SW 1271 (cell line): ENCODE measurements at places on chromosomes 1 and 21.

DNA sequence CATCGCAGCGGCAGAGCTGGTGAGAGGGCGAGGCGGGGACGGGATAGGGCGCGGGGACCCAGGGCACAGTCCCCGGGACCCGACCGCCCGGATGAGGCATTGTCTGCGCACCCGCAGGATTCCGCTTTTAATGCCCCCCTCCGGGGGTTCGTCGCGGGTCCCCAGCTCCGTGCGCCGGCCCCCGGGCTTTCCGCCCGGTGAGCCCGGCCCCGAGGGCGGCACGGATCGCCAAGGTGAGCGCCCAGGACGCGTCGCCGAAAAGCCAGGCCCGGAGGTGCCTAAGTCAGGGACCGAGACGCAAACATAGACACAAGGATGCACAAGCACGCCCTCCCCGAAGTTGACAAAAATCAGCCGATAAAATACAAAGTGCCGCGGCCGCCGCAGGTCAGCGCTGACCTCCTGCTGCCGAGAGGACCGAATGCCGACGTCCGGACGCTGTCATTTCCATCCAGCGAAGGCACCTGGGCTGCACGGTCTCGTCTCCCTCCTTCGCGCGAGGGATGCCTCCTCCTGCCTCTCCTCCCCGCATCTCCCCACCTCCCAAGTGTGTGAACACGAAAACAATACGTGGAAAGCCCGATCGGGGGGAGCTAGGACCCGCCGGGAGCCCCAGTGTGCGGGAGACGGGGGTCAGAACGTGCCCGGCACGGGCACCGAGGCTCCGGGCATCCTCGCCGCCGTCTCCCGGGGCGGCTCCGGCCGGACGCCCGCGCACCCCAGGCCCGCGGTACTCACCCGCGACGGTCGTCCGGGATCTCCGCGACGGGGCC lies 101.1 kb upstream of the SOD1 start:
- DNase-seq, result peak; percentile 33

DNA sequence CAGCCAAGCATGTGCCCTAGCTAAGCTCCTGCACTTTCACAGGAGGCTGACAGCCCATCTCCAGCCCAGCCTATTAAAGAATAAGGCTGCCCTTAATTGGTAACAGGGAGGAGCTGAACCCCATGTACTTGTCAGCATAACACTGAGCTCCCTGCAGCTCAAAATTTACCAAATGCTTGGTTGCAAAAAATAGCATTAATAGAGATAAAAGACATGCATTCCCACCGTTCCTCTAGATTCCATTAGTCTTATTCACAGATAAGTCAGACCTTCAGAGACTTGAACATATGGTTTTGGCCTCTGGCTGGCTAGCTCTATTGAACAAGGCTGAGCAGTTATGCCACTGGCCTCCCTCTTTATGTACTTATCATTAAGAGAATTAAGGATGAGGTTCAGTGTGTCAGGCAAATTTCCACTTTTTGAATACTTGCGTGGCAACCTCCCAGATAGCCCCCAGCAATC lies 29.2 kb downstream of the OLFML3 start:
- no peak for DNase-seq

DNA sequence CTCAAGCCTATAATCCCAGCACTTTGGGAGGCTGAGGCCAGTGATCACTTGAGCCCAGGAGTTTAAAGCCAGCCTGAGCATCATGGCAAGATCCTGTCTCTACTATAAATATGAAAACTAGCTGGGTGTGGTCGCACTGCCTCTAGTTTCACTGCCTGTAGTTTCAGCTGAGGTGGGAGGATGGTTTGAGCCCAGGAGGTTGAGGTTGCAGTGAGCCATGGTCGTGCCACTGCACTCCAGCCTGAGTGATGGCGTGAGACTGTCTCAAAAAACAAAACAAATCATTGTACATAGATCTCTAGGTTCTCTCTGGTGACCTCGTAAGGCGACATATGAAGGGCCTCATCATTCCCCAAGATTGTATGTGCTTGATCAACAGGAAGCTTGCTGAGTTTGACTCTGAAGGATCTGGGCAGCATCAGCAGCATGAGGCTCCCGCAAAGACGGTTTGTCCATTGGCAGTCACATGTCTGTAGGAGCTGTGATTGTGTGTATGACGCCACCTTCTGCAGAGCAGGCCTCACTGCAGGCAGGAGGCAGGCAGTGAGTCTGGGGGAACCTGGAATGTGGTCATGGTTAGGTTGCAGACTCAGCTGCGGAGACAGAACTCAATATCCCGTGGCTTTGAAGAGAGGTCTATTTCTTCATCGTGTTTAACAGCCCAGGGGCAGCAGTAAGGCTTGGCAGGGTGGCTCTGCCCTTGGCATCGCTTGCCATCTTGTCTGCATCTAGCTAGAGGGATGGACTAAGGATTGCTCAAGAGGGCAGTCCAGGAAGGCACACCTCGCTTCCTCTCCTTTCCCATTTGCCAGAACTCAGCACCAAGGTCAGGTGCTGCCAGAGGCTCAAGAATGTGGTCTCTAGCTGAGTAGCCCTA lies 14.0 kb downstream of the ATP5PO start:
- DNase-seq, result no peak

GRCh38 chr1:65812065-65812464 lies 19.4 kb downstream of the PDE4B start:
- peak; percentile 5 for DNase-seq

DNA sequence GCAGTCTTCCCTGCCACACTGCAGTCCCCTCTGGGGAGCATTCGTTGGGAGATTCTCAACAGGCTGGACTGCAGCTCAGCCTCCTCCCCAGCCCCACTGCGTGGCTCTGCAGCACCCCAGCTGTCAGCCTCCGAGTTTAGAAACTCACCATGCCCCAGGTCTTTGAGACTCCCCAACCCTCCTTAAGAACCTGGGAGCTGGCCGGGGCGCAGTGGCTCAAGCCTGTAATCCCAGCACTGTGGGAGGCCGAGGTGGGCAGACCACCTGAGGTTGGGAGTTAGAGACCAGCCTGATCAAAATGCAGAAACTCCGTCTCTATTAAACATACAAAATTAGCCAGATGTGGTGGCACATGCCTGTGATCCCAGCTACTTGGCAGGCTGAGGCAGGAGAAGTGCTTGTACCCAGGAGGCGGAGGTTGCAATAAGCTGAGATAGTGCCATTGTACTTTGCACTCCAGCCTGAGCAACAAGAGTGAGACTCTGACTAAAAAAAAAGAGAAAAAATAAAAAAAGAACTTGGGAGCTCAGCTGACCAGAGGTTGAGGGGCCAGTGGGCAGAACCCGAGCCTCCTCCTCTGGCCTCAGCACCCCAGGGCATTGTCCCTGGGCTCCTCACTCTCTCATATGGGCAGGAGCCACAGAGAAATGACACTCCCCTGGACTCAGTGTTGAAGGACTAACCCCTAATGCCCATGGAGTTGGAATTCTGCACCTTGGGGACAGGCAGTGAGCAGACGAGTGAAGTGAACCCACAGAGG lies 5.6 kb downstream of the OLIG2 start:
- no peak for DNase-seq

DNA sequence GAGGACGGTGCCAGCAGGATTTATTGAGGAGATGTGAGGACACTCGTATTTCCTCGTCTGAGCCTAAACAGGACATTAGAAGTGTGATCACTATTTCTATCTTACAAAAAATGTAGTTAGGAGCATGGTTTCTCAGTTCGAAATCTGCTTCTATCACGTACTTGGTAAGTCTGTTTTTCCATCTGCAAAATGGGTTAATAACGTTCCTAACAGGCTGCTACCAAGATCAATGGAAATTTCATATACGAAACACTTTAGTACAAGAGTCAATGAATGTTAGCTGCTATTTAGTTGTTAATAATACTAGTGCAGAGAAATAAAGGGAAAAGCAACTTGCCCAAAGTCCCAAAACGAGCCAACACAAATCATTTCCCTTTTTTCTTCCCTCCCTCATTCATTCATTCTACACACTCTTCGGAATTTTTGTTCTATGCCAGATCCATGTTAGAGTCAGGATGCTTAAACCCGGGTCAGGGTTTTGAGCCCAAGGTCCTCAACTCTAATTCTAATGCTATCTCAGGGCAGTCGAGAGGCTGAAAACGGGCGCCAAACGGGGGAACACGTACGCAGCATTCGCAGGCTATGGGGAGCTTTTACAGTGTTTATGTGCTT lies 608 bp downstream of the SNRNP40 start:
- DNase-seq, result no peak

DNA sequence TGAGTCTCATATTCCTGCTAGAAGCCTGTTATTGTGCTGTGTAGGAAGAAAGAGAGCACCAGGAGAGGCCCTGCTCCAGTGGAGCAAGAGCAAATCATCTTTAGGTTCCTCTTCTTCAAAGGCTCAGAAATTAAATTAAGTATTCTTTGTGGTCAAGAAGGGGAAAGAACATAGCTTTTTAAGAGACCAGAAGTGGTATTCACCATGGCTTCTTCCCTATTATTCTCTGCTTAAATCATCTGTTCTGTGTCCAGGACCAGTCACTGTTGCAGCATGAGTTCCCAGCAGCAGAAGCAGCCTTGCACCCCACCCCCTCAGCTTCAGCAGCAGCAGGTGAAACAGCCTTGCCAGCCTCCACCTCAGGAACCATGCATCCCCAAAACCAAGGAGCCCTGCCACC lies 1.1 kb downstream of the SPRR1B start:
- no peak for DNase-seq

DNA sequence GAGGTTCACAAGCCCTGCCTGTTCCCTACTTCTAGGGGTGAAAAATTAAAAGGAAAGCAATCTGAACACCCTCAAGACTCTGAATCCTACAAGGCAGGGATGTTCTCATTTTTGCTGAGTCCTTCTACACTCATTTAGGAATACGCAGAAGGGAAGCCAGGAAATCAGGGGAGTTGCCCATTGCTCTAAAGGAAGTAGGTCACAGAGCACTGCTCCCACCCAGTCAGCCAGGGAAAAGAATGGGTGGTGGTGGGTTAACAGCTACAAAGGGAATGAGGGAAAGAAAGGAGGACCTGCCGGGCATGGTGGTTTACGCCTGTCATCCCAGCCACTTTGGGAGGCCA lies 2.4 kb upstream of the CTTNBP2NL start:
- no peak for DNase-seq

DNA sequence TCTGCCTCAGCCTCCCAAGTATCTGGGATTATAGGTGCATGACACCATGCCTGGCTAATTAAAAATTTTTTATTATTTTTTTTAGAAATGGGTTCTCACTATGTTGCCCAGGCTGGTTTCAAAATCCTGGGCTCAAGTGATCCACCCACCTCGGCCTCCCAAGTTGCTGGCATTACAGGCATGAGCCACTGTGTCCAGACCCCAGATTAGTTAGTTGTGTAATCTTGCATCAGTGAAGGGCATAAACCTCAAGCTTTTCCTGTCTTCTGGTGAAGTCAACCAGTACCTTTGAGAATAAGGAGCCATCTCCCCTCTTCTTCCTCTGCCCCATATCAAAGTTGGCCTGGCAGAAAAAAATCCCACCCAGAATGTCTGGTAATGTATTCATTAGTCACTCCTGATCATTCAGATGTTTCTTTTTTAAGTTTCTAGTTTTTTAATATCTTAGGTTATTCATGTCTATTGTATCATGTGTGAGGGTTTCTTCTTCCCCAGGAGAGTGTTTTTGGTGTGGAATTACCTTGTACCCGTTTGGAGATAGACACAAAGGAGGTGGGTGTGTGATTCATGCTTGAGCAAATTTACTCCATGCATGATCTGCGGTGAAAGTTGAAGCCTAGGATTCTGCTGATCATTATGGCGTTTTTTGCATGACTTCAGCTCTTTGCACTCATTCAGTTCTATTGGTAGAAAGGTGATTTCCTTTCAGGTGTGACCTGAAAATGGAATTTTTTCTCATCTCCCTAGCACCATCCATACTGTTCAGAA lies 144.0 kb downstream of the FMN2 start:
- DNase-seq, result no peak

DNA sequence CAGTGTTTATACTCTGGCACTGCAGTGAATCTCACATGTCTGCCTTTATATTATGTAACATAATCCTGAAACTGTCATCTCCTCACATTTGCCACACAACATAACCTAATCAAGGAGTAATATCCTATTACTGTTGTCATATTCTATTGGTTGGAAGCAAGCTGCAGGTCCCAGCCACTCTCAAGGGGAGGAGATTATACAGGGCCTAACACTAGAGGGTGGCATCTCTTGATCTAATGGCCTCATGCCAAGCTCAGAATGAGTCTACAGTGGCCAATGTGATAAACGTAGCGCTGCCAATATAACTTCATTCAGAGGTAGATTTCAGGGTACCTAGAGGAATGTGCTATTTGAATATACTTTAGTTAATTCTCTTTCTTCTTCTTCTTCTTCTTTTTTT lies 166.8 kb downstream of the BACH1 start:
- DNase-seq, result no peak

- DNase-seq, result no peak
These were observed 7.2 kb upstream of the GUCA2B start for GRCh38 chr1:42145764-42146625.

DNA sequence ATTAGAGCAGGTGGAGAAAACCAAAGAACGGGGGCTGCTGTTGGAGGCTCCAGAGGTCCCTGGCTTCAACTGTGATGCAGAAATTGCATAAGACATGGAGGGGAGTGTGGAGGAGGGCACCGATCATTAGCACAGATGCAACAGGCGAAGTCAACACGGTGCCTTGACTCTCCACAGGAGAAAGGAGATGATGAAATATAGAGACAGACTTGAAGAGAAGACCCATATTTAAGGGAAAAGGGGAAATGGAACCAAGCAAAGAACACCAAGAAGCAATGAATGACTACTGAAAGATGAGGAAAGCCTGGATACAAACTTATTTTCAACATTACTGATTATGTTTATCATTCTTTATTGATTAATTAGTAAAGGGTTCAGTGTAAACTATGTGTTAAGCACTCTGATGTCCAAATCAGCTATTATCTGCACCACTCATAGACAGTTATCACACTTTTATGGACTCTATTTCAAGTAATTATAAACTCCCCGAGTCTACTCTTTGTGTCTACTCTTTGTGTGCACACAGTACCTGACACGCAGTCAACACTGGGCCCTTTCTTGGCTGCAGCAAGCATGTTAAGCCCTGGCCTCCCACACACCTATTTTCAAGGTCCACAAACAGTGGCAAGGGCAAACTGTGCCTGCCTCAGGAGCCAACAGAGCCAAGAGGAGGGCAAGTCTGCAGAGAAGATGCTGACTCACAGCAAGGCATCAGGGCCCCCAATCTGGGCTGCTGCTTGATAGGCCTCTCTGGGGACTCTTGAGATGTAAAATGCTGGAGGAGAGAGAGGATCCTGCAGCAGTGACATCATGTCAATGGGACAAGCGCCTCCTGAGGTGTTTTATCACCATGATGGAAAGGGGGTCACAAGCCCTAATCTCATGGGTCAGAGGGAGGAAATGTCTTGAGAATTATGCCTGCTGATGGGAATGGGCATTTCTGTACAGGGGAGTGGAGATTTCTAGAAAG lies 17.6 kb downstream of the PCNX2 start:
- DNase-seq, result no peak

- DNase-seq, result peak; percentile 32
These were observed 2.6 kb downstream of the IRF2BP2 start for GRCh38 chr1:234607109-234608024.

GRCh38 chr1:33572387-33572786 lies 99.9 kb downstream of the ZSCAN20 start:
- no peak for DNase-seq

- DNase-seq, result no peak
These were observed 308.2 kb downstream of the BRINP3 start for GRCh38 chr1:190169311-190170067.

- DNase-seq, result no peak
These were observed 55.3 kb downstream of the PTPN14 start for GRCh38 chr1:214496126-214496525.

GRCh38 chr1:56255516-56256152 lies 323.7 kb downstream of the PLPP3 start:
- no peak for DNase-seq
